ENCODE measurements at places on chromosomes 6 and 20. TPM values are rescaled to one million over a fixed set of nuclear protein-coding genes. Genes with fewer than 3 reads are reported as not detected.

JPH2 gene
- 50.5 TPM for total RNA-seq

TMEM217 gene
- total RNA-seq, result 2.9 TPM

ZNF831 gene
- total RNA-seq, result not detected

PI16 gene
- under 0.01 TPM for total RNA-seq

LAMA2 gene
- total RNA-seq, result 40.2 TPM

GLP1R gene
- total RNA-seq, result not detected

UTRN gene
- 115 TPM for total RNA-seq

RAB44 gene
- total RNA-seq, result under 0.01 TPM

MCCD1 gene
- not detected for total RNA-seq
